ENCODE measurements at places on chromosomes 7 and 10.

DNA sequence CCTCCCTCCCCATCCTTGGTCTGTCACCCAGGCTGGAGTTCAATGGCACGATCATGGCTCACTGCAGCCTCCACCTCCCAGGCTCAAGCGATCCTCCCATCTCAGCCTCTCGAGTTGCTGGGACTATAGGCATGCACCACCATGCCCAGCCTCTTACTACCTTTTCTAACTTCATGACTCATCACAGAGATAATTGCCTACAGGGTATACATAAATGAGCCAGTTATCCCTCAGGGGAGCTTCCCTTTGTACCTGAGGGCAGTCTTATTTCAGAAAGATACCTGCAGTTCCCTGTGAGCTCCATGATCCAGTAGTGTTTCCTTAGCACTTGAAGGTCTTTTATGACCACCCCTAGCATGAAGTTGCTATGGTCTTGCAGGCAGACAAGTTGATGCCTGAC, 94.2 kb upstream of the DNAJC1 start:
- no peak for DNase-seq

GRCh38 chr7:144835155-144835611, 670 bp downstream of the TPK1 start:
- DNase-seq: no peak

DNA sequence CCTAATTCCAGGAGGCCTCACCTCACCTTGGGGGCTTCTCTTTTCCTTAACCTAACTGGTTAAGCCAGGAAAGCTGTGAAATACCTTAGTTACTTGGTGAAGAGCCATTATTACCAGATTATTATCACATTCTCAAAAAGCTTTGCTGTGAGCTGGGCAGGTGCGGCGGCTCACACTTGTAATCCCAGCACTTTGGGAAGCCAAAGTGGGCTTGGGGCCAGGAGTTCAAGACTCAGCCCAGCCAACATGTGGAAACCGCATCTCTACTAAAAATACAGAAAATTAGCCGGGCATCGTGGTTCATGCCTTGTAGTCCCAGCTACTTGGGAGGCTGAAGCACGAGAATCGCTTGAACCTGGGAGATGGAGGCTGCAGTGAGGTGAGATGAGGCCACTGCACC, 102.4 kb upstream of the KLF6 start:
- DNase-seq: no peak

DNA sequence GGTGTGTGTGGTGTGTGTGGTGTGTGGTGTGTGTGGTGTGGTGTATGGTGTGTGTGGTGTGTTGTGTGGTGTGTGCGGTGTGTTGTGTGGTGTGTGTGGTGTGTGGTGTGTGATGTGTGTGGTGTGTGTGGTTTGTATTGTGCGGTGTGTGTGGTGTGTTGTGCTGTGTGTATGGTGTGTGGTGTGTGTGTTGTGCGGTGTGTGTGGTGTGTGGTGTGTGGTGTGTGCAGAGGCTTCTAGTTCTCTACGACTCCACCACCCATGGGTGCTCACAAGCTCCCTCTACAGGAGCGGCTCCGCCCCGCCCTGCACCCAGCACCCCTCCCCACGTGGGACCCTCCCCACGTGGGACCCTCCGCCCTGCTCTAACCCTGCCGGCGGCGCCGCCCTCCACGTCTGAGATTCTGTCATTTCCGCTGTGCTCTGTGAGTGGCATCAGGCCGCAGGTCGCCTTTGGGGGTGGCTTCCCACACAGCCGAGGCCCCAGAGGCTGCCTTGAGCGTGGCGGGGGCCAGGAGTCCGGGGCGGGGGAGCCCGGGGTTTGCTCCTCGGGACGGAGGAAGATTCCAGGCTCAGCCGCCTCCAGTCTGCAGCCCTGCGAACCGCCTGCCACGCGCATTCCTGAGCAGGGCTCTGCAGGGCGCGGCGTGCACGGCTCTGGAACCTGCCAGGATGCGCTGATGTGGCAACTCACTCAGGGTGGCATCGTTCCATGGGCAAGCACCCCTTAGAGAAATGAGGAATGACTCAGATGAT, 37.0 kb upstream of the DNAJB6 start:
- no peak for DNase-seq

DNA sequence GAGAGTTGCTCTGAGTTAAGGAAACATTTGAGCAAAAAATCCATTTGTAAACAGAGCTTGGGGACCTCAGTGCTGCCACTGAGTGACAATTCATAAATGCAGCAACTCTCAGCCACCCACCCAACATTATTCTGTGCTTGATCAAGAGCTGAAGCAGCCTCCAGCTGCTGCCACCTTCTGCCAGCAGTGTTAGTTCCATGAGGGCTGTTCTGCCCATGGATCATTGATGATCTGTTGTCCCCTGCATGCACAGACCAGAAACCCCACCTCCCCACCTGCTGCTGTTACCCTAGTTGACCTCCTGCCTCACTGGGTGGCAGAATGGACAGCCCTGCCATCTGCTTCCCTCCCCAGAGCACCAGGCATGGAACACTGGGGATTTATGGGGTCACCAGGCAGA, 305.4 kb downstream of the KCNMA1 start:
- no peak for DNase-seq

- no peak for DNase-seq
Measured at GRCh38 chr10:6091630-6092029, 2.8 kb downstream of the RBM17 start.

DNA sequence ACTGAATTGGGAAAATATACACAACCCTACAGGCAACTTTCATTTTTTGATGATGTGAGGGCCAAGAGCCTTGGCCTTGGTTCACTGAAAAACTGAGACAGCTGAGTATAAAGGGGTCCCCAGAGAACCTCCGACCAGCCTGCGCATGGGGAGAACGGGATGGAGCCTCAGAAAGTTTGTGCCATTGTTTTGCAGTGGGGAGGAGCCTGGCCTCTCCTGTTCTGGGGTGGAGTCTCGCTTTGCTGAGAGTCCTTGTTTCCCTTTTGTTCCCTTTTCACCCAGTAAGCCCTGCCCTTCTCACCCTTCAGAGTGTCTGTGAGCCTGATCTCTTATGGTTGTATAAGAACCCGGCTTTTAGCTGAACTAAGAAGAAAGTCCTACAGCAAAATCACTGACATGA, 193.2 kb upstream of the AKR1E2 start:
- no peak for DNase-seq

DNA sequence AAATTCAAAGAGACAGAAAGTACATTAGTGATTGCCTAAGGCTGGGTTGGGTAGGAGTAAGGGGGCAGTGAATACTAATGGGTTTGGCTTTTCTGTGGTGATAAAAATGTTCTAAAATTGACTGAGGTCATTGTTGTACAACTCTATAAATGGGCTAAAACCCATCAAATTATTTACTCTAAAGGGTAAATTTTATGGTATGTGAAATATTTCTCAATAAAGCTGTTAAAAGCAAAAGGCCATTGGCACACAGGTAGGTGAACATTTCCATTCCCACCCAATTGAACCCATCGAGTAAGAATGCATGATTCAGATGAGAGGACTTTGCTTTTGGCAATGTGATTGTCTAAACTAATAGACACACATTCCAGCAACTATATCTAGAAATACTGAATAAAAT, 579.4 kb downstream of the GATA3 start:
- no peak for DNase-seq

DNA sequence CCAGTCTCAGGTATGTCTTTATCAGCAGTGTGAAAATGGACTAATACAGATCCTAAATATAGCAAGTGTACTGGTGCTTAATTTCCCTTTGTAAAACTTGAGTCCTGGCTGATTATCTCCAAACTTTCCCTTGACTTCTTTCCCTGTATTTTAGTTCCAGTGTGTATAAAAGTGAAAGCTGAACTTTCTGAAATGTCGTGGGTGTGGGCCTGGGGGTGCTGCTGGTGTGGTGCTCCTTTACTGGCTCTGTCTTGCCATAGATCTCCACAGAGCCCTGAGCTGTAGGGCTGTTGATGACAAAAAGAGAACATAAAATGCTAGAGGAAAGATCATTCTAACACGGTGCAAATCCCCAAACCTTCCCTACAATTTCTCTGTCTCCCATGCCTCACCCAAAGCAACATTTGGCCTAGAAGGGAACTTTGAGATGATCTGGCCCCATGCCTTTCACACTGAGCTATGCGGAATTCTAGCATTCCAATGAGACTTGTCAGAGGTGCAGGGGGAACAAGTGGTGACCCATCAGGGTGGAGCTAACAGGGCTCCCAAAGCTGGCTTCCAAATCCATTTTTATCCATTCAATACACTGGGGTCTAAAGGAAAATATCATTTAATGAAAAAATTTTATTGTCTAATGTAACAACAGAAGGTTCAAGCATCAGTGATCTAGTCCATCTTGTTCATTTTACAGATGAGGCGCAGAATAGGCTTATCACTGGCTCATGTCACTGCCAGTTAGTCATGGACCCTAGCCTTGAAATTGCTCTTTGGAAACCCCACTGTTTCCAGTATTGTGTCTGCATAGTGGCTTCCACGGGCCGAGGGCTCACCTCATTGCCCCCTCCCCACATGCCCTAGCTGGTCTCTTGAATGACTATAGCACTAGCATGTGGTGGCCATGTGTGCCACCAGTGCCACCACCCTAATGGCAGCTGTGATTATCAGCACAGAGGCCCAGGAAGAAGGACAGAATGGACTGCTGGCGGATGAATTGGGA, 1000.9 kb downstream of the LRMDA start:
- no peak for DNase-seq

DNA sequence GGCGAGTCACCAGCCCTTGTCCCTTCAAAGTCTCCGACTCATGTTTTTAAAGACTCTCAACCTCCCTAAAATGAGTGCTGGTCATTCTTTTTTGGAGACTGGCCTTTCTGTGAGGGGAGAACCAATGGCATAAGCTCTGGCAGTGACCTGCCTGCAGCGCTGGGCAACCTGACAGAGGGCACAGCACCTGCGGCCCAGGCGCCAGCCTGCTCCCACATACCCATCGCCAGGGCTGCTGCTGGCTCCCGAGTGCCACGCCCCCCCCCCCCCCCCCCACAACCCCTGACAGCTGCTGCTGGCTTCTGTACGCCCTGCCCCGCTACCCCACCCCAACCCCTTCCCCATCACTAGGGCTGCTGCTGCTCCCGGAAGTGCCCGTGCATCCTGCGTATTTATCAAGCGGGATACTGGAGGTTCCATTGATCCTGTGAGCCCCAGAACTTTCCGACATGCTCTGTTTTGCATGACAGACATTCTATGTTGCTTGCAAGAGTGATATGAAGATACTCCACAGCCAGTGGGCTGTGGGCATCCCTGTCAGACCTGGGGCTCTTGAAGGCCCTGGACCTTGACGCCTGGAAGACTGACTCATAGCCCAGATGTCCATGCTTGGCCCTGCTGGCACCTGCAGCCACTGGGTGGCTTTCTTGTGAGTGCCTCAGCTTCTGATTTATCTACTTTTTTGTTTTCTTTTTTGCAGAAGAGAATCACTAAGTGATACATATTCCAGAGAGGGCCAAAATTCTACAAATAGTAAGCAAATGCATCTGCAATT, 243.9 kb downstream of the ZMYND11 start:
- no peak for DNase-seq

DNA sequence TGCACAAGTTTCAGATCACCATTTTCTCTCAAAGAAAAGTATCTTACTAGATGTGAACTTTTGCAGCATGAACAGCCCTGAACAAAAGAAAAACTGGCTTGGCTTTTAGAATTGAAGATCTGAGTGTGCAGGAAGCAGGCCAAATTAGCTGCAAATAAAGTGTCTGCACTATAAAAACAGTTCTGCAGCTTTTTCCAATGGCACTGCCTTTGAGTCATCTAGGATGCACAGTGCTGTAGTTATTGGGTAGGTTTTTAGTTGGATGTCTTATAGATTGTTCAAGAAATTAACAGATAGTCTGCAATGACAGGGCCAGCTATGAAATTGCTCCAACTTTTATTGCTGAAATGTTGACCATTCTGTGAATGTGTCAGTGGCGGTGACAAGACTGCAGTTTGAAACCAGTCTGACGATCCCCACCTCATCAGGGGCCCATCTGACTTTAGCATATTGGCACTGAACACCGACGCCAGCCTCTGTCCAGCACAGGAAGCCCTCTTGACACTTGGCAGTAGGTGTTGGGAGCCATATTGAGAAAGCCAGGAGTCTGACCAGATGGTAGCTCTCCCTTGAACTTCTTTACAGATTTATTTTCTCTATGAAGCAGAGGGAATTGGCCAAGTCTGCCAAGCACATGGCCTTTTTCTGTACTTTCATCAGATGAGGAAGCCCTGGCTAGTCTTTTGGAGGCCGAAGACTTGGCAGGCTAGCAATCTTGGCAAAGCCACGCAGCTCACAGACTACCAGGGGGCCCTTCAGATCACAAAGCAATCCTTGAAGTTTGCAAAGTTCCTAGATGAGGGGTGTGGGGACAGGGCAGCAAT, 490.6 kb downstream of the NEBL start:
- no peak for DNase-seq

GRCh38 chr10:32207544-32207943, 139.4 kb downstream of the EPC1 start:
- peak; percentile 10 for DNase-seq

- no peak for DNase-seq
Measured at GRCh38 chr7:50305583-50306493, 1.3 kb downstream of the IKZF1 start.

GRCh38 chr7:52925332-52925731, 110.1 kb upstream of the POM121L12 start:
- DNase-seq: no peak

GRCh38 chr7:51666751-51667150, 350.1 kb upstream of the COBL start:
- DNase-seq: no peak

- no peak for DNase-seq
Measured at GRCh38 chr7:135862586-135863340, 114.2 kb upstream of the FAM180A start.

DNA sequence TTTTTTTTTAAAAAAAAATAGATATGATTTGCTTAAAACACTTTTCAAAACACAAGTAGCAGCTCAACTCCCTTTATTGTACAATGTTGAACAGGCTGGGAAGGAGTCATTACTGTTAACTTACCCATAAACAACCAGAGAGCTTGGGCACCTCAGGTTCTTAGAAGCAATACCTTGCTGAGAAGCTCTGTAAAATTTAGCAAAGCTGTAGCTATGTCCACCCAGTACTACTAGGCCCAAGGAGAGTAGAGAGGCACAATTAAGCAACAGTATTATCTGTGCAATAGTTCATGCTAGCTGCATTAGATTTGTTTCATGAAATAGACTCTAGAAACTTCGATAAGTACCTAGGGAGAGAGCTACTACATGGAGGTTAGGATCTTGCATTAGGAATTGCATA, 32.0 kb downstream of the SEMA3A start:
- no peak for DNase-seq

DNA sequence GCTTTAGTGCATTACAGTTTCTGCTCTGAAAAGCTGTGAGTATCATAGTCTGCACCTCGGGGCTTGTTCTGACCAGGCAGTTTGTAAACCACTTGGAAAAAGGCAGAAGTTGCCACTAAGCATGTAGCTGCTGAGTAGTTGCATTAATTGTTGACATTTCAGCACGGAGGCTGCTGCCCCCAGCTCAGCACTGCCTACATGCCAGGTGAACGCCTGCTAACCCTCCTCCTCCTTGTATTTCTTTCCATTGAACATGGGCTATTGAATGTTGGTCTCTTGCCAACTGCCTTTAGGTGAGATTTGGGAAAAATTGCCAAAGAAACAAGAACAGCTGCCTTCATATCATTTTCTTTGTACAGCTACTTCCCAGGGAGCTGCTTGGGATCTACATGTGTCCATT, 164.2 kb downstream of the RAPGEF5 start:
- DNase-seq: no peak
